ENCODE measurements at places on chromosomes 16 and 17.

GRCh38 chr17:6589266-6589946, 33.1 kb upstream of the PITPNM3 start:
- no peak for DNase-seq

DNA sequence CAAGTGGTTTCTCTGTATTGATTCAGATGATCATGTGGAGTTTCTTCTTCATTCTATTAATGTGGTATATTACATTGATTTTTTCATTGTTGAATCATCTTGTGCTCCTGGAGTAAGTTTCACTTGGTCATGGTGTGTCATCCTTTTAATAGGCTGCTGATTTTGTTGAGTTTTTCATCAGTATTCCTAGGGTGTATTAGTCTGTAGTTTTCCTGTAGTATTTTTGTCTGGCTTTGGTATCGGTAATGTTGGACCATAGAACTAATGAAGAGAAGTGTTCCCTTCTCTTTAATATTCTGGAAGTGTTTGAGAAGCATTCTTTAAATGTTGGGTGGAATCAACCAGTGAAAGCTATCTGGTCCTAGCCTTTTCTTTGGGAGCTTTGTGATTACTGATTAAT, 99.0 kb downstream of the OMG start:
- no peak for DNase-seq

DNA sequence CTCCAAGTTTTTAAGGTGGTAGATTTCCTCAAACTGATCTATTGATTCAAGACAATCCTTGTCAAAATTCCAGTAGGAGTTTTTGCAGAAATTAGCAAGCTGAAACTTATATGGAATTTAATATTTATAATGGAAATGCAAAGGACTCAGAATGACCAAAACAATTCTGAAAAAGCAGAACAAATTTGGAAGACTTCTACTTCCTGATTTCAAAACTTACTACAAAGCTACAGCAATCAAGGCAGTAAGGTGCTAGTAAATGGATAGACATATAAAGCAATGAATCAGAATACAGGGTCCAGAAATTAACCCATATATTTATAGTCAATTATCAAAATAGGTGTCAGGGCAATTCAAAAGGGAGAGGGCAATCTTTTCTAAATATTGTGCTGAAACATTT, 11.8 kb upstream of the IL21R start:
- DNase-seq = no peak

- no peak for DNase-seq
Measured at GRCh38 chr16:46932802-46933201, 40.7 kb downstream of the DNAJA2 start.

DNA sequence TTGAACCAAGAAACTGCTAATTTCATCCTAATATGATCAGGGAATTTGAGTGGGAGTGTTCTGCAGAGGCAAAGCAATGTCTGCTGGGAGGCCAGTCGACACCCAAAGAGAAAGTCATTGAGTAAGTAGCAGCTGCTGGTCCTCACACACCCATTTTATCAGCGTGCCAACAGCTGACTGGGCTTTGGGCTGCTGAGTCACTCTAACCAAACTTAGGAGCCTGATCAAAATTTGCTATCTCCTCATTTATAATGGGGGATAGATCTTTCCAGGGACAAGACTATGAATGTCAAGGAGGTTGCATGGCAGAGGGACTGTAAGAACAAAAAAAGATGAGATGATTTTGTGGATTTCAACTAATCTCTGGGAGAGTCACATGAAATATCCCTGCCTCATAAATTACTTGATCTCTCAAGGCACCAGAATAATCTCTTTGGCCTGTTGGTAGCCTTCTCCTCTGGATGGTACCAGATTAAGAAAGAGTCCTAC, 32.9 kb downstream of the CPSF4L start:
- peak; percentile 67 for DNase-seq

- no peak for DNase-seq
Measured at GRCh38 chr17:20968913-20969616, 73.7 kb downstream of the USP22 start.

DNA sequence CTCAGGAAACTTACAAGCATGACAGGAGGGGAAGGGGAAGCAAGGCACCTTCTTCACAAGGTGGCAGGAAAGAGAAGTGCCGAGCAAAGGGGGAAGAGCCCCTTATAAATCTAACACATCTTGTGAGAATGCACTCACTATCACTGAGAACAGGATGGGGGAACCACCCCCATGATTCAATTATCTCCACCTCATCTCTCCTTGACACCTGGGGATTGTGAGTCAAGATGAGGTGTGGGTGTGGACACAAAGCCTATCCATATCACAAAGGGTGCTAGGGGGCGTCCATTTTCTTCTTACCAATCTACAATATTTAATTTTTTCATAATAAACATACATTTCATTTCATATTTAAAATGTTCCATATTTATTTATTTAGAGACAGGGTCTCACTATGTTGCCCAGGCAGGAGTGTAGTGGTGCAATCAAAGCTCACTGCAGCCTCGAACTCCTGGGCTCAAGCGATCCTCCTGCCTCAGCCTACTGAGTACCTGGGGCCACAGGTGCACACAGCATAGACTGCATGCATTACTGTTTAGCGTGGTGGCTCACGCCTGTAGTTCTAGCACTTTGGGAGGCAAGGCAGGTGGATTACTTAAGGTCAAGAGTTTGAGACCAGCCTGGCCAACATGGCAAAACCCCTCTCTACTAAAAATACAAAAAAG, 26.5 kb upstream of the FAAP100 start:
- no peak for DNase-seq

- no peak for DNase-seq
Measured at GRCh38 chr17:49729069-49729468, 21.3 kb upstream of the SLC35B1 start.

GRCh38 chr17:51228161-51228560, 31.7 kb downstream of the MBTD1 start:
- DNase-seq = peak; percentile 38

Measured in non-pigmented ciliary epithelial cell (primary cell).